Right atrium auricular region (tissue), 2 donors: ENCODE measurements at places on chromosomes 11 and 22. TPM values are rescaled to one million over a fixed set of nuclear protein-coding genes. Genes with fewer than 3 reads are reported as not detected.

The CHRM4 gene
- 0.28 TPM for total RNA-seq

The NPTXR gene
- total RNA-seq, result 24.6 TPM

GRCh38 chr22:21102659-21103267 lies 57.0 kb downstream of the LRRC74B start:
- DNase-seq, result peak; percentile 63

GRCh38 chr22:31611061-31611760 lies 50.8 kb downstream of the PISD start:
- no peak for DNase-seq

- DNase-seq, result no peak
Measured at GRCh38 chr11:47139878-47140277, 36.8 kb downstream of the ARFGAP2 start.

GRCh38 chr11:131506348-131506747 lies 135.9 kb downstream of the NTM start:
- DNase-seq, result no peak

- peak; percentile 55 for DNase-seq
Measured at GRCh38 chr22:20319041-20319744, 667 bp downstream of the DGCR6L start.

GRCh38 chr11:112247201-112247600 lies 13.5 kb downstream of the PLET1 start:
- no peak for DNase-seq
